Right atrium auricular region (tissue), 2 donors: ENCODE measurements at places on chromosomes 12 and 14. TPM values are rescaled to one million over a fixed set of nuclear protein-coding genes. Genes with fewer than 3 reads are reported as not detected.

Gene AGAP2
- total RNA-seq: 0.75 TPM

Gene ANAPC7
- 30.4 TPM for total RNA-seq

Gene STON2
- total RNA-seq: 14.1 TPM

GRCh38 chr14:68653804-68654203 lies 139.1 kb downstream of the ZFP36L1 start:
- peak; percentile 50 for DNase-seq

Gene IAPP
- total RNA-seq: not detected

Gene DBX2
- total RNA-seq: 0.19 TPM

Gene RNF212B
- not detected for total RNA-seq

DNA sequence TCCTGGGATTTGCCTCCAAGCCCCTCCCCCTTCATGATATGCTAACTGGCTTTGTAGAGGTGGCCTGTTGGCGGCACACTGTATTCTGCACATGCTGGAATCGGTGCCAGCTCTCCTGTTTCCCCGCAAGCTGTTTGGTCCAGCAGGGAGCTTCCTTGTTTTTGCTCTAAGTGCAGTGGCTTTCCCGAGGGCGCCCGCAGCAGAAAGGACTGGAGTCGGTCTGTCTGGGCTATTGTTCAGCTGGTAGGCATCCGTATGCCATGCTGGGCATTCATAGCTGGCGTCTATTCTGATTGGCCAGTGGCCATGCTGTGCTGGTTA lies 88.9 kb upstream of the MED13L start:
- no peak for DNase-seq

Gene ABCB9
- 4.9 TPM for total RNA-seq

DNA sequence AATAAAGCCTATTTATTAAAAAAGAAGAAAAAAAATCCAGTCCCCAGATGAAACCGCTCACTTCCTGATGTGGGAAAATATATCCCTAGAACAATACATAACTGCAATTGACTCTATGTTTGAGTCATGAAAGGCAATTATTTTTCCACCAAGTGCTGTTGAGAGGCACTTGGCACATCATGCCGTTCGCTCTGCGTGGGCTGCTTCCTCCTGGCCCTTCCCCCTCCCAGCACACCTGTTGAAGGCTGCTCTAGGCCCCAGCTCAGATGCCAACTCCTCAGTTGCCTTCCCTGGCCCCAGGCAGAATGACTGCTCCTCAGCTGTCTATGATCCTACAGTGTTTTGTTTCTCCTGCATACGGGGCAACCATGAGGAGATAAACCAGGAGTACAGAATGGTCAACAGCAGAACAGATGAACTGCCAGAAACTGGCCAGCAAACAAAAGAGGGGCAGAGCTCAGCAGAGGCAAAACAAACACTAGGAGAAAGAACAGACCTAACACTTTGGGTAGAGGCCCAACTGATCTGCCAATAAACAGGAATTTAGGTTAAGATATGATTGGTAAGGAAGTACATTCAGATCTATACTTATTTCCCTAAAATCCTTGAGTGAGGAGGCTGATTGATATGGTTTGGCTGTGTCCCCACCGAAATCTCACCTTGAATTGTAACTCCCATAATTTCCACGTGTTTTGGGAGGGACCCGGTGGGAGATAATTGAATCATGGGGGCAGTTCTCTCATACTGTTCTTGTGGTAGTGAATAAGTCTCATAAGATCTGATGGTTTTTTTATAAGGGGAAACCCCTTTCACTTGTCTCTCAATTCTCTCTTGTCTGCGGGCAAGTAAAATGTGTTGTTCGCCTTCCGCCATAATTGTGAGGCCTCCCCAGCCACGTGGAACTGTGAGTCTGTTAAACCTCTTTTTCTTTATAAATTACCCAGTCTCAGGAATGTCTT lies 58.6 kb downstream of the SLC38A1 start:
- DNase-seq: no peak

- DNase-seq: no peak
Measured at GRCh38 chr12:120719496-120720233, 6.0 kb upstream of the ACADS start.

DNA sequence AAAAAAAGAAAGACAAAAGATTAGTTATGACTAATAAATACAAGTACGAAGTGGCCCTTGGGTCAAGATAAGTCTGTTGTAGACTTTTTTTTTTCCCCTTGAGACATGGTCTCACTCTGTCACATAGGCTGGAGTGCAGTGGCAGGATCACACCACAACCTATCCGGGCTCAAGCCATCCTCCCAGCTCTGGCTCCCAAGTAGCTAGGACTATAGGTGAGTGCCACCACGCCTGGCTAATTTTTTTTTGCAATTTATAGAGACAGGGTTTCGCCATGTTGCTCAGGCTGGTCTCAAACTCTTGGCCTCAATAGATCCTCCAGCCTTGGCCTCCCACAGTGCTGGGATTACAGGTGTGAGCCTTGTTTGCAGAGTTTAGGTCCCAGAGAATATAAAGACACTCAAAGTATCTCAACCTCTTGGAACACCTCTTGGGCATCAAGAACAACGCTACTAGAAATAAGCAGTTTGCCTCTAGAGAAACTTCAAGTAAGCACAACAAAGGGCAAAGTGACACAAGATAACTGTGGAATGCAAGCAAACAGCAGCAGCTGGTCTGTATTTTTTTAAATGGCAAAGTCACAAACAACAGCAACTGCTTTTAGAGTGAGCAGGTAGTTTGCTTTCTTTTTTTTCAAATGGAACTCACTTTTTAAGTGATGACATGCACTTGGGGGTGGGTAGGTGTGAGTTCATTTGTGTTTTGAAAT lies 3.9 kb upstream of the MDM2 start:
- no peak for DNase-seq

Gene HRK
- total RNA-seq: 0.08 TPM

DNA sequence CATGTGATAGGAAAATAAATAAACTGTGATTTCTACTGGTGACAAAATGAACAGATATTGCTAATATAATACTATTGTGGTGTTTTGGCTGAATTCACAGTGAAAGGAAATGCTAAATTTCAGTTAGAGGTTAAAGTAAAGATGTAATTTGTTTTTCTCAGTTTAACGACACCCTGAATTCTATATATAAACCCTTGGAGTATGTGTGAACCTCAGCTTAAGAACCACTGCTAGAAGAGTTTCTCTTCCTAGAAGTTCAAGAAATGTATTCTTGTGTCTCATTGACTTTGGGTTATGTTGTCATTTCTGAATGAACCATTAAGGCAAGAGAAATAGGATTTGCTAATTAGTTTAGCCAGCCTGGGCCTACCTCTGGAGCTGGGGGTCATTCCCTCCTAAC lies 8.2 kb downstream of the FBXO34 start:
- DNase-seq: no peak

GRCh38 chr12:68579254-68579653 lies 31.4 kb upstream of the RAP1B start:
- no peak for DNase-seq

Gene OTUB2
- 0.43 TPM for total RNA-seq

GRCh38 chr14:100786131-100786530 lies 39.8 kb upstream of the MEG3 start:
- no peak for DNase-seq

Gene CLEC4D
- 0.63 TPM for total RNA-seq

DNA sequence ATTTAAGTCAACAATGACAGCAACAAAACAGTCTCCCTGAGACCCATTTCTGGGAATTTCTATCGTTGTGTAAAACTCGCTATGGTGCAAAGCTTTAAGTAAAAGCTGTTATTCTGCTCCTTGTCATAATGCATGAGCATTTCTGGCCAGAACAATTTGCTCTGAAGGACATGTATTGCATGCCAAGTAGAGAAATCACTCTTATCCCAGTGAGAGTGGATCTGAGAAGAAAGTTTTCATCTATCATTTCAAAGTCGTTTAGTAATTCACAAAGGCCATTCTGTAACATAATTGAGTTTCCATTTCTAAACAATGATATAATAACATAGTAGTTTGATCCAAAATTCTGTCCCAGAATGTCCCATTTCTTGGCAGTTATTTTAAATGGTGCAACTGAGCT lies 86.6 kb downstream of the TBC1D30 start:
- no peak for DNase-seq

DNA sequence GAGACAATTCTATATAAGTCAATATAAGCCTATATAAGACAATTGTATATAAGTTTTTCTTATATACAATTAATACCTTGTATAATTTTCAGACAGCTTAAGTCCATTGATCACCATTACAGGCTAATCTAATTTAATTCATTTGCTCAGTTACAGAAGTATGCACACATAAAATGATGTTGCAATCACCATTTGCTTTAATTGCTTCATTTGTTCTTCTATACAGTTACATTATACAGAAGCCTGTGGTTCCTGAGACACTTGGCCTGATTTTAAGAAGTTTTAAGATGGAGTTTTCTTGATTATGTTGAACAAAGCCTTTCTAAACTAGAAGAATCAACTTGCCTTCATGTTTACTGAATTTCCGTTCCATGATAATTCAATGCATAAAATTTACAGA lies 314.6 kb upstream of the PDE3A start:
- DNase-seq: no peak

DNA sequence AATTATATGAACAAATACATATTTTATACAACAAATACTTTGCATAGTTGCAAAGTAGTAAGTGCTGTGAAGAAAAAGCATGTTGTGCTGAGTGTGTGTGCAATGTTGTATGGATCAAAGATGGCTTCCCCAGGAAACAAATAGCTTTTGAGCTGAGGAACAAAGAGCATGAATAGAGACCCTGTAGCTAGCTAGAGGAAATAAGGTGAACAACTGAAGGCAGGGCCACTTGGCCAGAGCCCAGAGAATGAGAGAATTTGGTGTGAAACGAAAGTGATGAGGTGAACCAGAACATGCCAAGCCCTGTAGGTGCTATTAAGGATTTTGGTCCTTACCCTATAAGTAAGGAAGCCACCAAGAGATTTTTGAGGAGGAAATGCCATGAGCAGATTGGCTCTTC lies 17.1 kb downstream of the DYRK2 start:
- no peak for DNase-seq

DNA sequence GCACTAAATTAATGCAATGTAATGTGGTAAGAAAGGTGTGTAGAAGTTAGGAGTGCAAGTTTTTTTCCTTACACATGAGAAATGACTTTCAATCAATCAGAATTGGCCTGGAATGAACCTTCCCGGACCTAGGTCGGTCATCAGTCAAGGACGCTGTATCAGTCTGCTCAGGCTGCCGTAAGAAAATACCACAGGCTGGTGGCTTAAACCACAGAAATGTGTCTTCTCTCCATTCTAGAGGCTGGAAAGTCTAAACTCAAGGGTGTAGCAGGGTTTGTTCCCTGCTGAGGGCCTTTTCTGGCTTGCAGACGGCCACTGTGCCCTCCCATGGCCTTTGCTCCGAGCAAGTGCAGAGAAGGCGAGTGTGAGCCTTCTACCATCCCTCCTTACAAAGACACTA lies 86.6 kb upstream of the DYNC1H1 start:
- DNase-seq: no peak

Gene SYCP3
- total RNA-seq: not detected

GRCh38 chr14:29858299-29858698 lies 69.3 kb downstream of the PRKD1 start:
- no peak for DNase-seq

GRCh38 chr14:86626530-86626929 lies 1096.6 kb downstream of the FLRT2 start:
- DNase-seq: no peak

Gene LGR5
- 0.31 TPM for total RNA-seq

DNA sequence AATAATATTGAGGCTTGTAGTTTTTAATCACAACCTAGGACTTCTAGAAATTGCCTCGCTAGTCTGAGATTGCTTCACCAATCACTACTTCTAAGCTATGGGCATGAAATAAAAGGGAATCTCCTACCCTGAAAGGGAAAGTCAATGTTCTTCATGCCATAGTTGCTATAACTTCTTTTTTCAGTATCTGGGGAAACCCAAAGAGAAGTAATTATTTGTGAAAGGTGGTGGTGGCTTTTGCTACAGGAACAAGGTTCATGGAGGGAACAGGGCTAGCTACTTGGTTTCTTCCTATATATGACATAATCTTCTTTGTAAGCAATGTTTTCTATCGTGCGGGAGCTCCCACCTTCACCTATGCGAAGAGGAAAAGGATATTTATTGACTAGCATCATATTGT lies 61.6 kb upstream of the DNM1L start:
- no peak for DNase-seq

GRCh38 chr12:12156116-12156515 lies 85.4 kb downstream of the BCL2L14 start:
- DNase-seq: no peak

Gene DIO2
- total RNA-seq: 0.28 TPM

DNA sequence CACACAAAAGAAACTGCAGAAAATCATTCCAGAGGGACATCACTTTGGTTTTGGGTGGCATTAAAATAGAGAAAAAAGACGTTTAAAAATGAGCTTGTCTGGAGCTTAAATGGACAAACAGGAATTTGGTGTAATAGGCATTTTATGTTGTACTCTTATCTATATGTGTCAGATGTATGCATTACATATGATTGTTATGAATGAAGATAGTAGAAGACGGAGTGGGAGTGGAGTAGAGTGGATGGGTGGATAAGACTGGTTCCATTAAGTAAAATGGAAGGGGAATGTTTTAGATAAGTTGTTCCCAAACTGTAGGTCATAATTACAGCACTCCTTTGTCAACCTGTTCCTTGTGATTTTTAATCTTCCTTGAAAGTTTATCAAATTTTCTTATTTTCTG lies 1.9 kb downstream of the CCDC91 start:
- DNase-seq: no peak

Gene TTC9
- total RNA-seq: 2.2 TPM

Gene HOXC9
- total RNA-seq: not detected

Gene FBRSL1
- 19.3 TPM for total RNA-seq

DNA sequence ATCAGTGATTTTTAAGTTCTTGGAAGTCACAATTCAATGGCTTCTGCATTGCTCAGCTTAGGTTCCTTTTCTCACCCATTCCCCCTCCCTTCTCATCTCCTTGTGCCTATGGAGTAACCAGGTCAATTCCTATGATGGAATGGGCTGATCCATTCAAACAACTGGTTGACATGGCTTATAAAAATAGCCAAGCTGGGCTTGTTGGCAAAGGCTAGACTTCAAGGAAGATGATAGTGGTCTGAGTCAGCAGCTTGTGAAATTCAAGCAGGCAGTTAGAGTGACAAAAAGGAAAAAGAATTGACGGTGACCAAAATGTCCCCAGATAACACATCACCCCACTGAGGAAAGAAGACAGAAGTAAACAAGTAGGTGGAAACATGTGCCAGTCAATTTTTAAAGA lies 119.9 kb upstream of the PCED1B start:
- DNase-seq: no peak
